Activated CD4-positive, alpha-beta T cell treated with anti-CD3 and anti-CD28 coated beads, Interleukin-2, amount 10 ng/mL, durations not matched to agents 7 days and 5 days (primary cell): ENCODE measurements at places on chromosomes 7 and 10. TPM values are rescaled to one million over a fixed set of nuclear protein-coding genes. Genes with fewer than 3 reads are reported as not detected.

DNA sequence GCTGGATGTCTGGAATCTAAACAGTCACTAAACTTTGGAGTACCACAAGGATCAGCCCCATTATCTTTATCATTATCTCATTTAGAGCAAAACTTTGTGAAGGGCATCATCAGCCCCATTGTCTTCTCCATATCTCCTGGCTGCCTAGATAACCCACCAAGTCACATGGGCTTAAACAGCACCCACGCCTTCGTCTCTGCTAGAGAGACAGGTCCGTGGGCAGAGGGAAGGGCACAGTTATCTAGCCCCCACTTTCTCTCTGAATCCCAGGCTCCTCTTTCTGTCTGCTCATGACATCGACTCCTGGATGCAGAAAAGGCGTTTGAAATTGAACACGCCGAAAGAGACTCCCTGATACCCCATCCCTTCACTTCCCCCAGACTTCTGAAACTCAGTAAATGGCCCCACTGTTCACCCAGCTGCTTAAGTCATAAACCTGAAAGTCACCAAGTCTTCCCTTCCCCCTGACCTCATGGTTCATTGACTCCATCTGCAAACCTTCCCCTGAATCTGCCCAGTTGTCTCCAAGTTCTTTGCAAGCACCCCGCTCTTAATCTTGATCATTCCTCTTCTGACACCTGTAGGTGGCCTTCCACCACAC lies 20.9 kb upstream of the PARD3 start:
- no peaks in the 10 kb centered on the region for H3K36me3 ChIP-seq
- no peak for DNase-seq
- H3K4me1 ChIP-seq: no peaks in the 10 kb centered on the region
- H3K4me3 ChIP-seq: no peak overlapping the region
- H3K27me3 ChIP-seq: peaks cover 1% of the 10 kb centered on the region

- H3K27me3 ChIP-seq: no peaks in the 10 kb centered on the region
- no peaks in the 10 kb centered on the region for H3K4me1 ChIP-seq
- no peak overlapping the region for H3K4me3 ChIP-seq
- no peak overlapping the region for H3K27ac ChIP-seq
Measured at GRCh38 chr7:68176974-68177373, 1180.3 kb downstream of the TYW1 start.

- no peak overlapping the region for H3K27ac ChIP-seq
- no peak overlapping the region for H3K4me3 ChIP-seq
- no peak for DNase-seq
- peaks cover 20% of the 10 kb centered on the region for H3K4me1 ChIP-seq
- no peaks in the 10 kb centered on the region for H3K36me3 ChIP-seq
Measured at GRCh38 chr7:74306004-74306729, 17.0 kb downstream of the CLIP2 start.

- no peak for DNase-seq
- H3K27ac ChIP-seq: no peak overlapping the region
- no peaks in the 10 kb centered on the region for H3K4me1 ChIP-seq
- no peaks in the 10 kb centered on the region for H3K27me3 ChIP-seq
- H3K36me3 ChIP-seq: no peaks in the 10 kb centered on the region
- no peak overlapping the region for H3K4me3 ChIP-seq
Measured at GRCh38 chr7:128812514-128813168, 17.6 kb upstream of the FLNC start.

GRCh38 chr10:48805848-48806247 lies 121.2 kb downstream of the WDFY4 start:
- H3K27ac ChIP-seq: peak overlapping the region; percentile 80
- H3K36me3 ChIP-seq: peaks cover 5% of the 10 kb centered on the region
- no peaks in the 10 kb centered on the region for H3K27me3 ChIP-seq
- no peak overlapping the region for H3K4me3 ChIP-seq
- no peak for DNase-seq

- peaks cover 11% of the 10 kb centered on the region for H3K27me3 ChIP-seq
- H3K36me3 ChIP-seq: peaks cover 7% of the 10 kb centered on the region
Measured at GRCh38 chr10:110259317-110259716, 45.4 kb downstream of the SMNDC1 start.

Gene SLC13A1
- total RNA-seq: not detected

Gene CC2D2B
- not detected for total RNA-seq

Gene AGMO
- not detected for total RNA-seq

Gene SPDYE9
- total RNA-seq: not detected
